ENCODE measurements at places on chromosomes 2 and 18.

GRCh38 chr2:160379399-160379798, 114.2 kb downstream of the RBMS1 start:
- no peak for DNase-seq

- no peak for DNase-seq
Observed at GRCh38 chr18:79366177-79367094, 29.3 kb upstream of the NFATC1 start.

- peak; percentile 21 for DNase-seq
Observed at GRCh38 chr2:219509780-219510511, 4.3 kb upstream of the ASIC4 start.

DNA sequence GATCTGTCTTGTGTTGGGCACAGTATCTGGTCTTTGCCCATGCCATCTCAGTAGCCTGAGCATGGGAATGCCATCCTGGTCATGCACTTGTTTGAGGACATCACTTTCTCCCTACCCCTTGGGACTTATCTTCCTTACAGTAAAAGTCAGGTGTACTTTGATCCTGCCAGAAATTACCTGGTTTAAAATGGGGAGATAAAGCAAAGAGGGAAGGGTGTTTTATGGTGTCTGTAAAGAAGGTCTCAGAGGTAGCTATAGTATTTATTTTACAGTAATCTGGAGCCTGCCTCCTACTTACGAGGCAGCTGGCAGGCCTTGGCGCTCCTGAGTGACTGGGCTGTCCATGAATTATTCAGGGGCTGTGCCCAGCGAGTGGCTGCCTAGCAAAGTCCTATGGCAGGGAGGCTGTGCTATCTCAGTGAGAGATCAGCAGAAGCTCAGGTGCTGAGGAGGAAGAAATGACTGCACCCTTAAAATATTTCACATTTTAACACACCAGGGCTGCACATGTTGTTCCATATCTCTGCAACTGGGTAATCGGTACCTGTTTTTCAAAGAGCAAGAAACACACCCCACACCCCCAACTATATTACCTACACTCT, 93.9 kb downstream of the SPTBN1 start:
- no peak for DNase-seq

- DNase-seq = no peak
Observed at GRCh38 chr2:86335865-86336674, 1.4 kb downstream of the REEP1 start.

DNA sequence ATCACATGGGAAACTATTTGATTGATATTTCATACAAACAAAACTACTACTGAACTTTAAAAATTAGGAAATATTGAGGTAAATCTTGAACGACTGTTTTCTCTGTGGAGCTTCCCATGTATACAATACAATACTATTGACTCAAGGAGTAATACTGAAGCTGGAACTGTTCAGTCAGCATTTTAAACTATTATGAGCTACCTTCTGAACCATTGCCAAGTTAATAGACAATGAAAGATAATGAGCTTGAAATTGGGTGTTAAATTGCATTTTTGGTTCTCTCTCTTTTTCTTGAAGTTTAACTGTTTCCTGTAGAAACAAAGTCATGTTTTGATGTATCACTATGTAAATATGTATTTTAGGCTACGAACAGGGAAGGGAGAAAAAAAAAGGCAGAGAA, 569.2 kb downstream of the ZEB2 start:
- no peak for DNase-seq

DNA sequence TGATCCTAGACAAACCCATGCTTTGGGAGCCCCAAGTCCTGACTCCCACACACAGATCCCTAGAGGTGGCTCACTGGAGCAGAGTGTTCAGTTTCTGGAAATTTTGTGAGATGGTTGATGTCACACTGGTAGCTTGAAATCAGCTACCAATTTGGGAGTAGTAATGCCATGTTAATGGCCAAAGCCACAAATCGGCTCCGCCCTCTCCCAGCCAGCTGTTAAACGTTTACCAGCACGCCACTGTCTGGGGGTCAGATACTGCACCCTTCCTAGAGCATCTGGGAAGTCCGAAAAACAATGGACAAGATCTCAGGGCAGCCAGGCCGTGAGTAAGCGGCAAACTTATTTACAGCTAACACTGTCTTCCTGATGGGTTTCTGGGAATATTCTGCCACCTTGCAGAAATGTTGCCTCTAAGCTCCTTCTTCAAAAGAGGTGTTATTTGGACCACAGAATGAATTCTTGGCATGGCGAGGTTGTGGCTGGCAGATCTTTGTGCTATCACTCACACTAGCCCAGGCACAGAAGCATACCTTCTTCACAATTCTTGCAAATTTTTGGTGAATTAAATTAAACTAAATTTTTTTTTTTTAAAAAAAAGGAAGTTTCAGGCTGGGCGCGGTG, 60.2 kb upstream of the FZD7 start:
- no peak for DNase-seq

DNA sequence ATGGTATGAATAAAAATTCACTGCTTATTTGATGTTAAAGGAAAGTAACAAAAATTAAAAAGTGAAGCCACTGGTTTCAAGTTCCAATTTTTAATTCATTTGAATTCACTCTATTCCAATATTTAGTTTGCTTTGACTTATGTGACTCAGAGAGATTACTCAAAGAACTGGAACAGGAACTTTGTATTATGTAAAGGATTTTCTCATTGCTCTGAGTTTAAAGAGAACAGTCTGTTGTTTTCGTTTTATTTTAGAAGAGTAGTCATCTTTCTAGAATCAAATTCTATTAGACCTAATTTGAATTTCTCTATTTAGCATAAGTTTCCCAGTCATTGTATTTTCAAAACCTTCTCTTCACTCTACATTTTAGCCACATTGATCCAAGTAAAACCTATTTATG, 300.1 kb upstream of the SLC8A1 start:
- no peak for DNase-seq

GRCh38 chr18:23171581-23172156, 36.4 kb downstream of the CABLES1 start:
- DNase-seq = no peak

DNA sequence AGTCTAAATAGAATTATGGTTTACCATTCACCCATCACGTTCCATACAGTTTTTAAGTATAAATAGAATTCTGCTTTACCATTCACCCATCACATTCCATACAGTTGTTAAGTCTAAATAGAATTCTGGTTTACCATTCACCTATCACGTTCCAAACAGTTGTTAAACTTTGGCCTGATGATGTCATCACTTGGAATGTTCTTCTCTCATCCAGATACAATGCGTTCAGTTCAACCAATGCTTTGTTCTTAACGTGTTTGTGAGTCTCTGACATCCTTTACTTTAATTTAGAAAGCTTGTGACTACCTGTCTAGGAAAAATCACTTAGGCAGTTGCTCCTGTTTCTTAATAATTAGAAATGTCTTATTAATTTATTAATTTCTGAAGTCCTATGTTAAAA, 236.3 kb upstream of the RASGRP3 start:
- no peak for DNase-seq

GRCh38 chr2:178523596-178524134, 43.4 kb downstream of the PLEKHA3 start:
- DNase-seq = no peak

- DNase-seq = no peak
Observed at GRCh38 chr18:9734189-9734588, 26.1 kb downstream of the RAB31 start.

DNA sequence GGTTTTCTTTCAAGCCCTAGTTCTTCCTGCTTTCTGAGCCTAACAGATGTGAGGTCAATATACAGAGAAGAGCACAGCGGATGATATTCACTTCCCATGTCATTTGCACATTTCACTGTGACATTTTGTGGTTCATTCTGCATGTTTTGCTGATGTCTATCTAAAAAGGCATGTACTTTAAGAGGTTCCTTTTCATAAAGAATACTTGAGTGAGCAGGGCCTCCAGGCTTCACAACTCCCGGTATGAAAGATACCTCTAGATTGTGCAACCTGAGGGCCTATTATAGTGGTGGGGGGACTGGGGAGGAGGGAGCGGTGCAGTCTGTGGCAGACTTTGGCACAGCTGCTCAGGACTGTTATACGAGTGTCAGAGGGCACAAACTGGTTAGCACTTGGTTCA, 54.6 kb downstream of the CPO start:
- DNase-seq = no peak

DNA sequence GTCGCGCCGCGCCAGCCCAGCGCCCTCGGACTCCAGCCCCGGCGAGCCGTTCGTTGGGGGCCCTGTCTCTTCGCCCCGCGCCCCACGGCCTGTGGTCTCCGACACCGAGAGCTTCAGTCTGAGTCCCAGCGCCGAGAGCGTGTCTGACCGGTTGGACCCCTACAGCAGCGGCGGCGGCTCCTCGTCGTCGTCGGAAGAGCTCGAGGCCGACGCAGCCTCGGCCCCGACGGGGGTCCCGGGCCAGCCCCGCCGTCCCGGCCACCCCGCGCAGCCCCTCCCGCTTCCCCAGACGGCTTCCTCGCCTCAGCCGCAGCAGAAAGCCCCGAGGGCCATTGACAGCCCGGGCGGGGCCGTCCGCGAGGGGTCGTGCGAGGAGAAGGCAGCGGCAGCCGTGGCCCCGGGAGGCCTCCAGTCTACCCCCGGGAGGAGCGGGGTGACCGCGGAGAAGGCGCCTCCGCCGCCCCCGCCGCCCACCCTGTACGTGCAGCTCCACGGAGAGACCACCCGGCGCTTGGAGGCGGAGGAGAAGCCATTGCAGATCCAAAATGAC, 1.4 kb downstream of the PHLPP1 start:
- peak; percentile 33 for DNase-seq

GRCh38 chr18:74399091-74399887, 57.8 kb downstream of the DIPK1C start:
- DNase-seq = no peak

- no peak for DNase-seq
Observed at GRCh38 chr2:216469661-216470060, 29.0 kb upstream of the RPL37A start.

DNA sequence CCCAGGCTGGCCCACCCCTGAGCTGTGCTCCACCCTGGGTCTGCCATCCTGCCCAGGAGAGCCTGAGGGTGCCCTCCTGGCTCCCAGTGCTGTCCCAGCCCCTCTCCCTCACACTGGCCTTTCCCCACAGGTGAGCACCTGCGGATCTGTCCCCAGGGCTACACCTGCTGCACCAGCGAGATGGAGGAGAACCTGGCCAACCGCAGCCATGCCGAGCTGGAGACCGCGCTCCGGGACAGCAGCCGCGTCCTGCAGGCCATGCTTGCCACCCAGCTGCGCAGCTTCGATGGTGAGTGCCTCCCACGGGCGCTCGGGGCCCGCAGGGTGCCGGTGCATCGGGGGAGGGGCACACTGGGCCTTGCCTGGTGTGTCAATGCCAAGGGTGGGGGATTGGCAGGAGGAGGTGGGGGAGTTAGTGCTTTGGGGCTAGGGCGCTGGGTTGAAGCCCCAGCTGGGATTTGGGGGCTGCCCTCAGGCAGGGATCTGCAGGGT, 23.5 kb downstream of the GPC1 start:
- DNase-seq = no peak

DNA sequence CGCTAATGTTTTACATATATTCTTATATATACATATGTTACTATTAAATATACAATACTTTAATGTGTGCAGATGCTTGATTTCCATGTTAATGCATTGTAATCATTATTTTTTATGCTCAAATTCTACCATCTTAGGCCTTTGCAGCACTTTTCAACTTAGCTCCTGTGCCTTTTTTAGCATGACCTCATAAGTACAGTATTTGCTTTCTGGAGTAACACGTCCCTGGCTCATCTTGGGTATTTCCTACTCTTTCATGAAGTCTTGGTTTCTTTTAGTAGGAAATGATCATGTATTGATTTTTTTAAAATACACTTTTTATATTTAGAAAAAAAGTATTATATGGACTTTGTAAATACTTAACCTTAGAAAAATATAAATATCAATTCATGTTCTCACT, 36.5 kb downstream of the CAB39 start:
- DNase-seq = no peak

DNA sequence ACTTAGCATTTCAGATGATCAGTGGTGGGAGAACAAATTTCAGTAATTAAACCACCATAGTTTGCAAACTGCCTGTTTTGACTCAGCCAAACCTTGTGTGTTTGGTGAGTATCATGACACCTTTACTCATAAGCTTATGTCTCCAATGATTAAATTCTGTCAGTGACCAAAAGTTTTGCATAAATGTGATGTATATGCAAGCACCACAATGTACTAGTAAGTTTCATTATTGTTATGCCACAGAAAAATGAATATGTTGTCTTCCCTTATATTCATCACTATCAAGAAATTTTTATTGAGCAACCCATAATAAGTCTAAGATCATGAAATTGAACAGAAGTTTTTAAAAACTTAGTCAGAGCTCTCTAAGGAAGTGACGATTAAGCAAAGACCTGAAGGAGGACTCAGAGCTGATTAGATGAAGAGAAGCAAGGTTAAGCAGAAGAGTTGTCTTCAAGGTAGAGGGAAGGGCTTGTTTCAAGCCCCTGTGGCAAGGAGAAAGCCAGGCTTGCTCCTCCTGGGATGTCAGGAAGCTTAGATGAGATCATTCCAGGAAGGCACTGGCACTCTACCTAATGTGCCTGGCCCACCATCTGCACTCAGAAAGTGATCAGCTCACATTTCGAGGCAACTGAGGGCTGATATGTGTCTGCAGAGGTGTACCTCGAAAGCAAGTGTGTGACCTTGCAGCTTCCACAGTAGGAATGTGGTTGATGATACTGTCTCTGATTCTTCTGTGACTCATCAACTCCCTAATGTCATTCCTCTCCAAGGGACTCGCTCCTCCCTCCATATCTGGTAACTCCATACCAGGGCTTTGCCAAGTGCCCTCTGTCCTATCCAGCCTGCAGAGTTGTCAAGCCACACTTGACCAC, 54.7 kb downstream of the KCTD18 start:
- no peak for DNase-seq

DNA sequence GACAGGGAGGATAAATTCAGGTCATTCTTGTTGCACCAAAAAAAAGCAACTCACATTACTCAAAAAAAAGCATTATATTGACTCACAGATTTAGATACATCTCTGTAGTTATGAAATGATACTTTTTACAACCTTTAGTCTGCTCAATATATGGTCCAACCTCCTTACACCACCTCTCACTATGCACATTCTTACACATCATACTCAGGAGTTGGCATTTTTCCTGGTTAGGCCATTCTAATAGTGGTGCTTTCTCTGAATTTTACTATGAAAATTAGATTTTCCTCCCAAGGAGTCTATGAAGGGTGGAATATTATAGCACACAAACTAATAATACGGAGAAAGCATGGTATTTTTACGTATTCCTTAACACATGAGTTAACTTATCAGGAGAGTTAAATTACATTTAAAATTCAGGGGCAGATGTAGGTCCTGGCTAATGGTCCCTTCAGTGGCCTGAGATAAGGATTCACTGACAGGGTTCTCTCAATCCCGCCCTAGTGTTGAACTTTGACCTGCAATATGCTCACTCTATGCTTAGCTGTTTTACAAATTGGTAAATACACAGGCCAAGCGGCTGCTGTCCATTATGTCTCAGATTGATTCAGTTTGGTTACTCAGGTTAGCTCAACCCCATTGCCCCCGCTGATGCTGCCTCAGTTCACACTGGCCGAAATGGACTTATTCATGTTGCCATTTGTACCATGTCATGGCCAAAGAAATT, 153.6 kb downstream of the NCKAP5 start:
- no peak for DNase-seq

- DNase-seq = no peak
Observed at GRCh38 chr2:188798159-188798558, 176.0 kb upstream of the COL3A1 start.

- DNase-seq = no peak
Observed at GRCh38 chr18:13558790-13559189, 167.6 kb downstream of the FAM210A start.

Measured in NCI-H748 treated with DMSO at 0.1 percent for 48 hours (cell line).